ENCODE measurements at places on chromosomes 7 and 10. TPM values are rescaled to one million over a fixed set of nuclear protein-coding genes. Genes with fewer than 3 reads are reported as not detected.

DNA sequence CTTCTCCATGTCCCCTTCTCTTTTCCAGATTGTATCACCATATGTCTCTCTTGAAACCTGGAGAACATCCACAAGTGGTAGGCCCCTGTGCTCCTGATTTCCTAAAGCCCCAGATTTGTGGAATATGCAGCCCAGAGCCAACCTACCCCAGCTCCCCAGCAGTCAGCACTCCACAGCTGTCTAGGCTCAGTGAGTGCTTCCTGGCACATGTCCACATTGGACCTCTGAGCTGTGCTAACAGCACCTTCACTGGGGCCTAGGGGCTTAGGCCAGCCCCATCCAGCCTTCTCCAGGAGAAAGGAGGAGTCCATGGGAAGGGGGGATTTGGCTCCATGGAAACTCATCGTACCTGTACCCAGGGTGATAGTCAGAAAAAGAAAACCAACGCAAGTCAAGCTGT is 192.7 kb downstream of the FGFR2 start:
- no peak for DNase-seq

- DNase-seq = no peak
Observed at GRCh38 chr10:30528429-30528786, 94.4 kb downstream of the MAP3K8 start.

GRCh38 chr10:49308881-49309280 is 9.9 kb downstream of the C10orf71 start:
- no peak for DNase-seq

DNA sequence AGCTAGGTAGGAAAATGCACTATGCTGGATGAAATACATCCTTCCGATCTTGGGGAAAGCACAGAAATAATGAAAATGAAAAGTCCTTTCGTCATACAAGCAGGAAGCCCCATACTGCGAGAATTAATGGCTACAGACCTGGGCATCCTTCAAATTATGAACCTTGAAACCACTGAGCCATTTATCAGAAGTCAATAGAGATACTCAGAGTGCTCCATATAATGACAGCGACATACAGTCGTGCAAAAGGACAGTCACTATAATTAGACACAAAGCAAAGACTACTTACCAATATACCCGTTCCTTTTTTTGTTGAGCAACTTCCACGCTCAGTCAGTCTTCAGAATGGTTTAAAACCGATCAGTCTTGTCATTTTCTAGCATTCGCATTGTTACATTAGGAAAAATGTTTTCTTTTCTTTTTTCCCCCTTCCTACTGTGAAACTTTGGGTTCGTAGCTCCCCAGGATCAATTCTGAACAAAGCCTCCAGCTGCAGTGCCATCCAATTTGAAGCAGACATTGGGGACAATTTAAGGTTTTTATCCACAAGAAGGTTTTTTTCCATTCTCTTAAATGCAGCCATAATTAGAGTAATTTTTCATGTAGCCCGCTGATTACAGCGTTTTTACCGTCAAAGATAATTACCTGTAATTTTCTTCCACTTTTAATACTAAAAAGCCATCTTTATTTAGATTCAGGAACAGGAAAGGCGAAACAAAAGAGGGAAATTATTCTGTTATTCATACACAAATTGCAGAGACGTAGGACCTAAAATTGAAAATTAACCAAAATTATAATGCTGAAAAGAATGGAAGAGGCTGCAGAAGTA is 6.4 kb downstream of the DLX6 start:
- no peak for DNase-seq

- DNase-seq = no peak
Observed at GRCh38 chr7:22348379-22348778, 8.6 kb downstream of the RAPGEF5 start.

- no peak for DNase-seq
Observed at GRCh38 chr7:78073609-78074382, 275.2 kb downstream of the PHTF2 start.

The NEBL gene
- 28.4 TPM for total RNA-seq

The GSAP gene
- total RNA-seq = 14.9 TPM

- DNase-seq = no peak
Observed at GRCh38 chr7:128076796-128077271, 45.6 kb upstream of the LRRC4 start.

DNA sequence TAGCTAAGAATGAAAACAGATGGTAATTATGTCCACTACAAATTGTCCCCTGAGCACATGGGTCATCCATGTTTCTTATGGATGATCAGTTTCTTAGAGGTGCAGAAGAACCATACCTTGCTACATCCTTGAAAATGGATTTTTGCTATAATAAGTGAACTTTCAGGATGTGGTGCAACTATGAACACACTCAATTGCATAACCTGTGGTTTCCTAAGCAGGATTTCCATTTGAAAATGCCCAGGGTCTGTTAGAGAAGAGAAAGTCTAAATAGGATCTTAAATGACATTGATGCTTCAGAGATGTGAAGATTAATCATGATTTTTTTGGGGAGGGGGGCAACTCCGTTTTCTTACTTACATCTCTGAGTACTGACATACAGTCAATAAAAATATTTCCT is 39.6 kb upstream of the CACNB2 start:
- no peak for DNase-seq

The TMEM130 gene
- total RNA-seq = 9.5 TPM

DNA sequence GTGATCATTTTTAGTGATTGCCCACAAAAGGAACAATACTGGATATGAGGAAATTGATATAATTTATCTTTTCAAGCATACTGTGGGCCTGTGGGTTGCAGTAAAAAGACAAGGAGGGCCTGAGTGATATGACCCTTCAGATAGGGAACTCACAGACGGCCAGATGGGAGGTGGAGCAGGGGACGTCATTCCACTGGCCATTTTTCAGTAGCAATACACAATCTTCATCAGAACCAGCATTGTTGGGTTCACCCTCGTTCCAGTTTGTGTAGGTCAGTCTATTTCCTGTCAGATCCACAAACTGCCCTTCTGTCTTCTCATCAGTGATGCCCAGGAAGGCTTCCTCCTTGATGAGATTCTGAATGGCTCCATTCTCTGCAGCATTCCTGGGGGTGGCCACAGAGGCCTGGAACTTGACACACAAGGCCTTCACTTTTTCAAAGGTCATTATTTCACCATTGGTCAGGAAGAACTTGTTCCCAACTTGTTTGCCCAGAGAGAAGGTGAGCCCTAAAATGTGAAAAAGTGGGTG is 4.5 kb downstream of the MBL2 start:
- DNase-seq = no peak

GRCh38 chr7:37524056-37524455 is 75.4 kb upstream of the ELMO1 start:
- DNase-seq = no peak

DNA sequence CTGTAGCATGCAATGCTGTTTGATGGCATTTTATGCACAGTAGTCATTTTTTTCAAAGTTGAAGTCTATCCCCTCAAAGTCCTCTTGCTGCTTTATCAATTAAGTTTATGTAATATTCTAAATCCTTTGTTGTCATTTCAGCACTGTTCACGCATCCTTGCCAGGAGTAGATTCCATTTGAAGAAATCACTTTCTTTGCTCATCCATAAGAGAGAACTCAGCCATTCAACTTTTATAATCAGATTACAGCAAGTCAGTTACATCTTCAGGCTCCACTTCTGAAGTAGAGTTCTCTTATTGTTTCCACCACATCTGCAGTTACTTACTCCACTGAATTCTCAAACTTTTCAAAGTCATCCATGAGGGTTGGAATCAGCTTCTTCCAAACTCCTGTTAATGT is 32.3 kb downstream of the SDHAF3 start:
- no peak for DNase-seq

The NKX6-2 gene
- not detected for total RNA-seq

GRCh38 chr7:13508586-13508985 is 480.9 kb downstream of the ETV1 start:
- DNase-seq = no peak

DNA sequence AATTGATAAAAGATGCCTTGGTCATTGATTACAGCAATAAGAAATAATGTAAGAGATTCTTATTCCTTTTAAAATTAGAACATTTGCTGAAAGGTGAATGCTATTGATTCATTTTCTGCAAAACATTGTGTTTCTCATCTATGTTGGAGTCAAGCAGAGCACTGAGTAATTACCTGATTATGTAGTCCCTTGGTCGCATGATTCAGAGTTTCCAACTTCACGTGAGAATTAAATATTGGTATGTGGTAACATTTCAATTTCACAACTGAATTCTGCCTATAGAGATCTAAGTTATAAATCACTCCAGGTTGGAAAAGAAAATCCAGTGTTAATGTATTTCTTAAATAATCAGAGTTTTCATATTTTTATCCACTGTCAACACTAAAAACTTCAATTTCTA is 701.4 kb downstream of the PHTF2 start:
- DNase-seq = no peak

- no peak for DNase-seq
Observed at GRCh38 chr7:67593794-67594193, 597.2 kb downstream of the TYW1 start.

The JAZF1 gene
- total RNA-seq = 31.9 TPM

- DNase-seq = no peak
Observed at GRCh38 chr7:137850571-137850970, 3.8 kb upstream of the DGKI start.

DNA sequence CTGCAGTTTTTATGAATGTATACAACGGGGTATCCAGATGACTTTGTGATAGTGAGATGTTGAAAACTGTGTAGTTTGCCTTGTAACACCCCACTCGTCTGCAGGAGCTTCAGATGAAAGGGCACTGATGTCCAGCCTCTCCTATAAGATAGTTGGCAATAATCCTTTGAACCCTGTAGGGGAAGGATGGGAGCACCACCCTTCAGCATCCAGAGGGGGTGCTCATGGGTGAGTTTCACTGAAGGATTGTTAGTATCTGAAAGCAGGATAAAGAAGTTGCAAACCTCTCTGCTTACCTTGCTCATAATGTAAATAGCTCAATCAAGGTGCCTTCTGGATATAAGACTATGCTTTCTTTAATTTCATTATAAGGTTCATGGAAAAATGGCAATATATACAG is 201.5 kb downstream of the TMEM178B start:
- no peak for DNase-seq

DNA sequence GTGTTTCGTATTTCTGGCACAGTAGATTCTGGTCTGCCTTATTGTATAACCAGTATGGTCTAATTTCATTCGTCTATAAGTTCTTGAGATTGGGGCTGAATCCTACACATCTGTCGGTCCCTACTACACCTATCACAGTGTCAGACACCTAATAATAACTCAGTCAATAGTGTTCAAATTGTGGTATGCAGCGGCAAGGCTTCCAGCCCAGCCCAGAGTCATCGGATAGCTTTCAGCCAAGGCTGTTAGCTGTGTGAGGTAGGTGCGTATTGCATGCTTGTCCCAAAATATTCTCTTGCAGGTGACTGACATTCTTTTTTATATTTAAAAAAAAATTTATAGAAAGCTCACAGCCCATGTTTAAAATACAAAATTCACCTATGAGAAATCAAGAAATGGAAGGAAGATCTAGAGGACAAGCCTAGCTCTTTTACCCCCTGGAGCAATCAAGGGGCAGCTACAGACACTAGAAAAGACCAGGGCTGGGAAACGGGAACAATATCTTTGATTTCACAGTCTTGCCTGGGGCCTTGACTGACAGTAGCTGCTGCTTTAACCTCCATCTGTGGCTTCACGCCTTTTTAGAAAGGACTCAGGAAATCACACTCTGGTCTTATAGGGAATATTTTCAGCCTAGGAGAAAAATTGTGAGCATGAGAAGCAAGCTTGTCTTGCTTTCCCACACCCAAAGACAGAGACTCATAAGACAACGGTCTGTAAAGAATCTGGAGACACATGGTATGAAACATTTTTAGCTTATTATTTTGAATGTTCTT is 9.5 kb upstream of the ASB4 start:
- DNase-seq = no peak

The LIPN gene
- not detected for total RNA-seq

The PTPRZ1 gene
- 13.9 TPM for total RNA-seq

GRCh38 chr10:96772196-96772595 is 51.9 kb upstream of the PIK3AP1 start:
- DNase-seq = no peak

DNA sequence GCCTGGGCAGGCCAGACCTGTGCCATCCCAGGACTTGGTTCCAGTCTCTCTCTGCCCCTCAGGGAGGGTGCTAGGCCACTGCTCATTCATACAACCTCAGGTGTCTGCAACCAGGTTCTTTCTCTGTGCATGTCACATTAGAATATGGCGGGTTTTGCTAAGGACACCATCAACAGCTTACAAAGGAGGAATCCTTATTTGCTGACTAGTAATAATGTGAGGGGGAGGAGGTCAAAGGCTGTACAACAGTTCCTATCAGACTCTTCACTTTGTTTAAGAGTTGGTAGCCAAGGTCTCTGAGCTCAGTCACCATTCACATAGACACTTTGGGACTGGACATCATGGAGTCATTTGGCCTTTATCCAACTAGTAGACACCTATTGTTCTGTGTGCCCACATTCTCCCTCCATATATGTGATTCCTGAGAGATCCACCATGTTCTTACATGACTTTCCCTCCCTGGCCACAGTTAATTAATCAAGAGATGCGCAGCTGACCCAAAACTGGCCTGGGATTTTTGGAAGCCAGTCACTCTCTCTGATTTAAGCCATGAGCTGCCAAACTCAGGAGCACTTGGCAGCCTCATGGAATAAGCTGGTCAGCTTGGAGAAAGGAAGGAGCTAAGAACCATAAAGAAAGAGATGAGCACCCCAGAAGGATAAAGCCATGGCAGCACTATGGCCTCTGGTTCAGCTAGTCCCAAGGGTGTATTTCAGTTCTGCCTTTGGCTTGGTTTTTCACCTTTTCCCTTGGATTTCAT is 51.2 kb downstream of the DPCD start:
- DNase-seq = no peak

The SLF2 gene
- 114 TPM for total RNA-seq

The PPP1R3A gene
- 4.4 TPM for total RNA-seq

The PSD gene
- 38.4 TPM for total RNA-seq

DNA sequence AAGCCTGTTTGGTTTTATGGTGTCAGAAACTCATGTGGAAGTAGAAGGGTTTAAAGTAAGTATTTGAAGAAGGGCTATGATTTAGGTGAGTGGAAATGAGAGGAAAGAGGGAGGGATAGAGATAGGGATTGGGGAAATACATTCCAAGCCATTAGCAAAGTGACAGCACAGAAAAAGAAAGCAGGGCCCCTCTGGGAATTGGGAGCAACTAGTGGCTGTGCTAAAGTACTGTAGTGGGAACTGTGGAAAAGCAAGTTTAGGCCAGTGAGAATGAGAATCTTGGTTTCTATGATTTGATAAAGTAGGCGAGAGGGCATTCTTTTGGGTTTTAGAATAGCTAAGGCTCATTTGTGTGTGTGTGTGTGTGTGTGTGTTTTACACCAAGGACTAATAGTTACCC is 5.0 kb downstream of the PRKG1 start:
- no peak for DNase-seq

The GJC3 gene
- total RNA-seq = not detected

- DNase-seq = no peak
Observed at GRCh38 chr7:27109466-27110185, 7.1 kb upstream of the HOXA2 start.

Measured in urinary bladder (tissue), 4 donors.